HS-5 (cell line): ENCODE measurements at places on chromosomes 1 and 21.

- no peak for DNase-seq
Observed at GRCh38 chr1:95380909-95381308, 146.9 kb downstream of the RWDD3 start.

DNA sequence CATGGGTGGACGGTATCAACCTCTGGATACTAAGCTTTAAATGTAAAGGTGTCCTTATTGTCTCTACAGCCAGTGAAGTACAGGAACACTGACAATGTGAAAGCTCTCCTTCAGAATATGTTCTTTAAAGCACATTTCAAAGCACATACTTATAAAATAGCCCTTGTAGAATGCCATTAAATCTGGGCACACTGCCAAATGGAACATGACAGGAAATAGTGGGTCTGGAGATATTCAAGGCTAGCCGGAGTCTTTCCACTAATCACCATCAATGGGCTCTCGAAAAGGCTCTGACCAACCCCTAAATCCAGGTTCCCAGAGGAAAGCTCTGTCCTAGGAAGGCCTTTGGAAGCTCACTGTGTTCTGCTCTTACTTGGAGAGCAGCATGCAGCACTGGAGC lies 46.6 kb downstream of the PLD5 start:
- no peak for DNase-seq

GRCh38 chr1:228259951-228260350 lies 52.1 kb downstream of the OBSCN start:
- DNase-seq = no peak

DNA sequence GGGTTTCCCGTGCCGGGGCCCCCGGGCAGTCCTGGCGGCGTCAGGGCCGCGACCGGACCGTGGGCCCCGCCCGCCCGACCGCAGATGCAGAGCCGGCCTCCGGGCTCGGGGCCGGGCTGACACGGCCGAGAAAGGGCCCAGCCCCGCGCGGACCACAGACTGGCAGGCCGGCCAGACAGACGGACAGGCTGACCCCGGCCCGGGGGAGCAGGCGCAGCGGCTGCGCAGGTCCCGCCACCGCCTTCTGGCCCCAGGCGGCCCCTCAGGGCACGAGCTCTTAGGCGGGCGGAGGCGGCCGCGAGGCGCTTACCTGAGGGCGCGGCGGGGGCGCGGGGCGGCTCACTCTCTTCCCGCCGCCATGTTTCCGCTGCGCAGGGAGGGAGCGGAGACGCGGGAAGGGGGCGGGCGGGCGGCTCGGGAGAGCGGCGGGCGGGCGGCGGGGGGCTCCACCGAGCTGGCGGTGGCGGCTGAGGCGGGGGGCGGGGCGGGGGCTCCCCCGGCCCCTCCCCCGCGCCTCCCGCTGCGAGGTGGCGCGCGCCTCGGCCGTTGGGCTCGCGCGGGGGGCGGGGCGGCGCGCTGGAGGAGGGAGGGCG lies at the start of gene SCMH1:
SCMH1 (minus strand) TSS at position 558 of the 593 bp plus-strand sequence. CDS start 56,173 bp downstream, outside the sequence.
- no peak for DNase-seq

DNA sequence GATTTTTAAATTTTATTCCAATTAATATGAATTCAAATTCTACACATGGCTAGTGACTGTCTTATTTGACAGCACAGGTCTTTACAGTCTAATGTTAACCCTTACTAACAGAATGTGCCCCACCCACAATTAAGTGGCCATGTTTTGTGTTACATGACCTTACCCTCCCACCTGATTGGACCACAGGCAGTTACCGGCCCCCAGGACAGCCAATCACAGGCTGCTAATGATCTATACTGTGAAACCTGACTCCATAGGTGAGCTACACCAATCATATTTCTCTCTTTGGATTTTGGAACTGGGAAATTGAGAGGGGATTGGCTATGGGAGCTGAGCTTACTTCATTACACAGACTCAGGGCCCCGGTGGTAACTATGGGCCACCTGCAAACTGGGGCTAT lies 27.5 kb downstream of the ZP4 start:
- no peak for DNase-seq
